Inflammatory macrophage (primary cell): ENCODE measurements at places on chromosomes 13 and 19.

DNA sequence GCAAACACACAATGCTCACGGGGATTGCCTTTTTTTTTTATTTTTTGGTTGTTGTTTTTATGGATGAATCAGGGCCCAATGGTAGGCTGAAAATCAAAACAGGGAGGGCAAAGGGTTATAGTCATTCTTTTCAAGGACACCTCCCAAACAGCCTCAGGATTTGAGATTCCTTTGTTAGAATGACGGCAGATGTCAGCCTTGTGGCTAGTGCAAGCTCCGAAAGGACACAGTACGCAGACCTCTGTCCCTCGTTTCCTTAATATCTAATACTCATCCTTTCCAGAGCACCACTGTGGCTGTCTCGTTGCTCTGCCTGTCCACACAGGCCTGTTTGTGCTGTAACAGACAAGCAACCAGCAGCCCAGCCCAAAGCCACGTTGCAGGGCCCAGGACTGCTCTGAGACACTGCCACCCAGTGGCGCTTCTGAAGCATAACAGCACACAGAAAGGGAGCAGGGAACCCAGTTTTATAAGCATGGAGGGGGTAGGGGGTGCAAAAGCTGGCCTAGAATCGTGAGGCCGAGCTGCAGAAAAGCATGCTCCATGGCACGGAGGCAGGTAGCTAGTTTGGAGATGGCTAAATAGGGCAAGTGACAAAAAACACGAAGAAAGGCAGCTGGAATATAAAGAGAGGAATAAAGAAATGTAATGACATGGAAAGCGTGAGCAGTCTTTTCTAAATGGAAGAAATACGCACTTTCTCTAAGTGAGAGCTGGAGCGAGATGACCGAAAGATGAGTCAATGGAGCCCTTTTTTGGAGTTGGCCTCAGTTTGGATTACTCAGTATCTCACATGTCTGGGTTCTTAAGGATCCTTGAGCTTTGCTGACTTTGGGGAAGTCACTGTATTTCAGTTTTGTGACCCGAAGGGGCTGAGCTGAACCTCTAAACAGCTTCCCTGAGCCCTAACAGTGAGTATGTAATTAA is 40.7 kb upstream of the MEDAG start:
- peak; percentile 86 for DNase-seq

DNA sequence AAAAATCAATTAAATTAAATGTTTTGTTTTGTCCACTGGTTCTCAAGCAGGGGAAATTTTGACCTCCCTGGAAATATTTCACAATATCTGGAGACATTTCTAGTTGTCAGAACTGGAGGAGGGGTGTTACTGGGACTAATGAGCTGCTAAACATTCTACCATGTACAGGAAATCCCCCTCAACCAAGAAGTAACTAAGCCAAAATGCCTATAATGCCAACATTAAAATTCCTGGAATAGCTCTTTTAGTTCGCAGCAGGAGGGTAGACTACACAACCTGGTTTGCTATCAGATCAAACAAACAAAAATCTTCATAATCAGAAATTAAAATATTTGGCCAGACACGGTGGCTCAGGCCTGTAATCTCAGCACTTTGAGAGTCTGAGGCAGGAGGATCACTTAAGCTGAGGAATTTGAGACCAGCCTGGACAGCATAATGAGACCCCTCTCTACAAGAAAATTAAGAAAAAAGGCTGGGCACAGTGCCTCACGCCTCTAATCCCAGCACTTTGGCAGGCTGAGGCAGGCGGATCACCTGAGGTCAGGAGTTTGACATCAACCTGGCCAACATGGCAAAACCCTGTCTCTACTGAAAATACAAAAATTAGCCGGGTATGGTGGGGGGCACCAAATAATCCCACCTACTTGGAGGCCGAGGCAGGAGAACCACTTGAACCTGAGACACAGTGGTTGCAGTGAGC is 13.7 kb upstream of the SMARCA4 start:
- DNase-seq = no peak

DNA sequence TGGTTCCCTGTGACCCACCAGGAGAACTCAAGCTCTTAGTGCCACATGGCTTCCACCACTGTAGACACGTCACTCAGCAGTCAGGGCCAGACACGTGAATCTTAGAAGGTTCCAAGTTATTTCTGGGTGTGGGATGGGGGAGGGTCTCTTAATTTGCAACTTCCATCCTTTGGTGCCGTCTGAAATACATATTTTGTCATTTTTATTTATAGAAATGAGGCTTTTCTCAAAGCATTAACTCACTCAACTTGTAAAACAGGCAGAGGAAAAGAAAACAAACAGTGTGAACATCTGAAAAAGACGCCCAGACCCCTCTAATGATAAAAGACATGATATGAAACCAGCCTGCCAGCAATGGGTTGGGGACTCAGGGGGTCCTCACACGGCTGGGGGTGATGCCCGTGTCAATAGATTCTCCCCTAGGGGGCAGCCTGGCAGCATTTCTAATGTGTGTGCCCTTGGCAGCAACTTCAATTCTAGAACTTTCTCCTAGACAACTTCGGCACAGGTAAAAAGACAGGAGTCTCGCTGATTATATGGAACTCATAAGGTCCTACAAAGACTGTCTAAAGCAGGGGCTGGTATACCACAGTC is 15.4 kb downstream of the PIP5K1C start:
- no peak for DNase-seq

DNA sequence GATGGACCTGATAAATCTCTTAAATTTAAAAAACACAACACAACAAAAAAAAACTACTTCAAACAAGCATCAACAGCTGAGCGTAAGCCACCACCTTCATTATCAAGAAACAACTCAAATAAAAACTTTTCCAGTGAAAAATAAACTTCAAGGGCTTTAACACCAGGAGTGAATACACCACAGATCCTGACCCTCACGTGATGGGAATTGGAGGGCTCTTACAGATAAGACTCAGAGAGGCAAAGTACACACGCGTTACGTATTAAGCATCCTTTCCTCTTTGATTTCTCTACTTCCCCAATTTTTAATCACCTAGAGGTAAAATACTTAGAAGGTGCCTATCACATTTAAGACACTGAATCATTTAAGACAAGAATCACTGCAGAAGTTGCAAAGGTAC is 573 bp upstream of the STARD13 start:
- DNase-seq = no peak
